Frontal cortex (tissue), 4 donors: ENCODE measurements at places on chromosomes 7 and 10. TPM values are rescaled to one million over a fixed set of nuclear protein-coding genes. Genes with fewer than 3 reads are reported as not detected.

The SPACDR gene
- not detected for total RNA-seq

The PILRB gene
- total RNA-seq: 9.0 TPM

The CUZD1 gene
- 0.41 TPM for total RNA-seq

DNA sequence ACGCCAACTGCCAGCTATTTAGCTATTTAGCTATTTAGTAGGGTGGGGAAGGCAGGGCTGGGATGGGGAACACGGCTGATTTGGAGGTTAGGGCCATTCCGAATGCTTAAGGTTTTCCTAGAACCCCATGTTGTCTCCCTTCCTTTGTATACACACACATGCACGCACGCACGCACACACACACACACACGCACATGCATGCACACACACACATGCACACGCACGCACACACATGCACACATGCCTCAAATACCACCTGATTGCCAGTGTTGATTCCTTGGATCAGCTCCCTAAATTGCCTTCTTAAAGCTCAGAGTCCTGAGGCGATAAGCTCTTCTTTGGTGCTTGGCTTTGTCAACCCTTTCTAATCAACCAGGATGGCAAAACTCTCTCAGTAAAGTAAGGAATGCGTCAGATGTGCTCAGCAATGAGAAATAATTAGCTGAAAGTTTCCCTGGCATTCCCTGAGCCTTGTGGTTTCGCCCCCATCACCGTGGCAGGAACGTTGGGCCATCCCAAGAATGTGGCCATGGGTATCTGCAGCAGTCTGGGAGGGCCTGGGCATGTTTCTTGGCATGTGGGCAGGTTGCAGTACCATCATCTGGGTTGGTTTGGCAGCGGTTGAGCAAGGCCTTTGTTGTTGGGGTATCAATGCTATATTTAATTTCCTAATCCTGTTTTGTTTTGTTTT lies 305.6 kb downstream of the LRMDA start:
- no peak for DNase-seq

GRCh38 chr10:30172673-30173072 lies 113.3 kb upstream of the JCAD start:
- no peak for DNase-seq

DNA sequence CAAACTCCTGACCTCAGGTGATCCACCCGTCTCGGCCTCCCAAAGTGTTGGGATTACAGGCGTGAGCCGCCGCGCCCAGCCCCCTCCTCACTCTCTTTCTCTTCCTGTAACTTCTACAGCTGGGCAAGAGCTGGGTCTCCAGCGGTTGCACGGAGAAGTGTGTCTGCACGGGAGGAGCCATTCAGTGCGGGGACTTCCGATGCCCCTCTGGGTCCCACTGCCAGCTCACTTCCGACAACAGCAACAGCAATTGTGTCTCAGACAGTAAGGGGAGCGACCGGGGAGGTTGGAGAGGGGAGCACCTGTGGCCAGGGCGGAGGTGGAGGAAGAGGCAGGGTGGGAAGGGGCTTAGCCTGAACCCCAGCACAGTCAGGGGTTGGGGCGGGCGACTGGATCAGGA lies 41.4 kb downstream of the EPHB4 start:
- no peak for DNase-seq

DNA sequence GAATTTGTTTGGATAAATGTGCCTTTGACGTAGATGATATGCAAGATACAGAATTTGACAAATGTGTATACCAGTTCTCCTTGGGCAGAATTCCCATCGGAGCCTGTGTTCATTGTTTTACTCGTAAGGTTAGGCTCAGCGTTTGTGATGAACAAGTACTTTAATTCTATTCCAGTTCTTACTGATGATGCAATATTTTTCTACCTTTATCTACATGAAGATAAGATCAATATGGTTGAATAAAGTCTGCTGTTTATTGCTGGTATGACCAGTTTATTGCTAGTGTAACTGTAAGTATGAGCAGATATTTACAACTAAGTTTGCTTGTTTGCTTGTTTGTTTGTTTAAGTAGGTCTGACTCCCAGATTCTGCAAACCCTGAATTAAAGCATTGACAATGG lies 145.4 kb upstream of the ADARB2 start:
- no peak for DNase-seq

GRCh38 chr10:47309408-47310089 lies 9.6 kb downstream of the GDF10 start:
- no peak for DNase-seq

GRCh38 chr10:73969224-73969841 lies 28.6 kb upstream of the VCL start:
- DNase-seq: no peak
